ENCODE measurements at places on chromosomes 6 and 20.
A peak's percentile ranks its signal among the peaks of the same experiment; 100 is the strongest.

GRCh38 chr20:46814366-46815232, 80.0 kb upstream of the EYA2 start:
- no peak for DNase-seq

DNA sequence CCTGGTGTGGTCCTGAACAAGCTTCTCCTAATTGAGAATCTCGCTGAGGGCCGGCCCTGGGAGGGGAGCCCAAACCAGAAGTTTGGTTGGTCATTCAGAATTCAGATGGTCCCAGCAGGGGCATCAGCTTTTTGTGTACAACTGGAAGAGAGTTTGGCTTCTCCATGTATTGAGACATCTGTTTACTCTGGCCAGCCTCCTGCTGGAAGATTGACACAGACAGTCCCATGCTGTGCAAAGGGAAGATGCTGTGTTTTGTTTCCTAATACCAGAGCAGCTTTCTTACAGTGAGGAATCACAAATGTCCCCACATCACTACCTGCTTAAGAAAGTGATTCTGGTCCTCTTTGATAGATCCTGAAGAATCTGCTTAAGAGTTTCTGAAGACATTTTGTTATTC, 97.8 kb downstream of the PLEKHG1 start:
- DNase-seq, result no peak

- no peak for DNase-seq
Measured at GRCh38 chr20:63769891-63770474, 30.4 kb downstream of the SLC2A4RG start.

- no peak for DNase-seq
Measured at GRCh38 chr6:45195137-45195536, 133.0 kb upstream of the RUNX2 start.

GRCh38 chr6:145214570-145214969, 520.8 kb downstream of the EPM2A start:
- DNase-seq, result no peak

DNA sequence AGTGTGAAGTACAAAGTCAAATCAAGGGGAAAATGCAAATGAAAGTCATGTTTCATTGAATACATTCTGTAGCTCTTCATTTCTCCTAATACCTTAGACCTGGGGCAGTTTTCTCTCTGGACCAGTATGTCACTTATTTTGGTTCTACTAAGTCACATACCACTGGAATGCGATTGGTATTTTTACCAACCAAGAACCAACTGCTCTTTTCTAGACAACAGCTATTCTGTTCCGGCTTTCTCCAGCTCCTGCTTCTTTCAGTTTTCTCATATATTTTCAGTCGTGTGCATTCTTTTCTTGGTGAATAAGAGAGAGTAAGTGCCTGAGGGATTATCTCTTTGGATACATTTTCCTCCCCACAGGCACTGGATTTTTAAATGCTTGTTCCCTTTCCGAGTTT, 39.2 kb upstream of the SPACA1 start:
- no peak for DNase-seq

DNA sequence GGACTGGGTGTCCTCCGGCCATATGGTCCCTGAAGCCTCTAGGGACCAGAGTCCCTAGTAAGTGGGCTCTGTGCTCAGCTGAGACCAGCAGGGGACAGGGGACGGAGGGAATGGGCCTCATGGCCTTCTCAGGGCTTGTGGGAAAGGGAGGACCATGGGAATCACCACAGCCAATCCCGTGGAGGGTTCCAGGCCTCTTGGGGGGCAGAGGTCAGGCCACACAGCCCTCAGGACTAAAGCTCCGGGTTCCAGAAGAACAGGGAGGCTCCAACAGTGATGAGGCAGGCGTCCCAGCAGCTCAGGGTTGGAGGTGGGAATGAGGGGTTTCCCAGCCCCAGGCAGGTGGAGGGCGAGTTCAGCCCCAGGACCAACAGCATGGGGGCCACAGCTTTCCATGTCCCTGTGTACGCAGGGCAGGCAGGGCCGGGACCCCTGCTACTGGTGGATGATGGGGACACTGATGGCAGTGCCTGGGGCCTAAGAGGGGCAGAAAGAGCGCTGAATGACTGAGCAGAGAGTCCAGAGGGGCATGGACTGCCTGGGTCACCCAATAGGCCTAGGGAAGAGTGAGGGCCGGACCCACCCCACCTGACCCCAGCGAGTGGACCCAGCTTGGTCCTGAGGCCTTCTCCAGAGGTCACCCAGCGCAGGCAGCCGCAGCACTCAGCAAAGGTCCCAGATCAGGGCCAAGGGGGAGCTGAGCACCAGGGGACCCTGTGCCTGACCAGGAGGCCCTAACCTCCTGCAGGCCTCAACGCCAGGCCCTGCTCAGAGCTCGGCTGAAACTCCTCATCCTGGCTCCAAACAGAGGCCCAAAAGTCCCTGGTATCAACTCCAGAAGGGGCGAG, 8.8 kb downstream of the MYL9 start:
- DNase-seq, result no peak

DNA sequence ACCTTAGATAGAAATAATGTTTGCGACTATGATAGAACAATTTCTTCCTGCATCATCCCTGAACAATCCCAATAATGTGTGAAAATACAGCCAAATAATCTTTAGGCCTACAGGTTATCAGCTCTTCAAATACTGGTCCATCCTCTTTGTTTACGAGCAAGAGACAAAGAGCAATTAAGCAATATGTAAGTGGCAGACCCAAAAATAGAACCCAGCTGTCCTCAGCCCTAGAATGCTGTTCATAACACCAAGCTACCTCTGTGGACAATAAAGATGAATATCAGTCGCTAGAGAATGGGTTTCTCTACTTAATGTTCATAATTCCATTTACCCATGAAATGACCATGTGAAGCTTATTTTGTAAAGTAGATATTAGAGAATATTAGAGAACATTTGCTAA, 28.4 kb upstream of the OSTM1 start:
- no peak for DNase-seq

DNA sequence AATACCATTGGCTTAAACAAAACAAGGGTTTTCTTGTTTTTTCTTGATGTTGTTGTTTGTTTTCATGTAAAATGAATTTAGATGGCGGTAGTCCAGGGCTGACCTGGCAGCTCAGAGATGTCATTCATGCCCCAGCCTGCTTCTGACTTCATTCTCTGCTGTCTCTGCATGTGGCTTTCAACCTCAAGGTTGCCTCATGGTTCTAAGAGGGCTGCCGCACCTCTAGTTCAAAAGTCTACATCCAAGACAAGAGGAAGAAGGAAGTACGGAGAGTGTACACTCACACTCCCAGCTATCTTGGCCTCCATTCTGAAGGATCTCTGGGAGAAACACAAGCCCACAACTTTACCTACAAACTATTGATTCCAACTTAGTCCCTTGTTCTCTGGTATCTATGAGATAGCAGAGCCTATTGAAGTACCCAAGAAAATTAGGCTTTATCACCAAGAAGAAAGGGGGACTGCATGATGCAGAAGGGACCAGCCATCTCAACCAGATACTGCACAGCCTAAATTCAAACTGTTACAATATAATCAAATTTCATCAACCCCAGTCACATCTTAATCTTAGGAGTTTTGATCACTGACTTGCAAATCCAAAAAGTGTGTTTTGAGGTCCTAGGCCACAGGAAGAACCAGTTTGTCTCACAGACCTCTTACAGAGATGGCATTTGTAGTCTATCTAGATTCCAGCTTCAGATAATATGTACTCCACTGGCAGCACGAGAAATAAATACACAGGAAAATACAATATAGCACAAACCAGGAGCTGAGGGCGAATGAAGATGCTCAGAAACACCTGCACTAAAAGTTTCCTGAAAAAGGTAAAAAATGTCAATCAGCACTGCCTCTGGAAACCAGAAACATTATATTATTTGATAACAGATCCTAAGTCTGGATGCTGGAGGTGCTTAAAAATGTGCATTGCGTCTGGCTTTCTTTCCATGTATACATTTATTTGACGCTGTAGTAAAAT, 866 bp upstream of the BTN3A3 start:
- DNase-seq, result peak; percentile 22

DNA sequence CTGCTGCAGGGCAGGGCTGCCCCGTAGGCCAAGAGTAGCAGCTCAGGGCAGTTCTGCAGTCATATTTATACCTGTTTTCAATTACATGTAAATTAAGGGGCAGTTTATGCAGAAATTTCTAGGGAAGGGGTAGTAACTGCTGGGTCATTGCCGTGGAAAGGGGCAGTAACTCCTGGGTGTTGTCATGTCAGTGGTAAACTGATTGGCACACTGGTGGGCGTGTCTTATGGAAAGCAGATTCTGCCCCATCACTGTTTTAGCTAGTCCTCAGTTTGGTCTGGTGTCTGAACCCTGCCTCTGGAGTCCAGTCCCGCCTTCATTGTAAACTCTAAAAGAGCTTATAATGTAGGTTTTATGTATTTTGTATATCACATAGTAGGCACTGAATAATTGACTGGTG, 22.1 kb downstream of the MAP3K4 start:
- DNase-seq, result no peak

GRCh38 chr20:4721719-4722118, at the start of gene PRND:
Gene PRND, plus strand, starts transcription at chr20:4721909. Its CDS starts 2,643 bp downstream, at chr20:4724552.
- DNase-seq, result no peak

DNA sequence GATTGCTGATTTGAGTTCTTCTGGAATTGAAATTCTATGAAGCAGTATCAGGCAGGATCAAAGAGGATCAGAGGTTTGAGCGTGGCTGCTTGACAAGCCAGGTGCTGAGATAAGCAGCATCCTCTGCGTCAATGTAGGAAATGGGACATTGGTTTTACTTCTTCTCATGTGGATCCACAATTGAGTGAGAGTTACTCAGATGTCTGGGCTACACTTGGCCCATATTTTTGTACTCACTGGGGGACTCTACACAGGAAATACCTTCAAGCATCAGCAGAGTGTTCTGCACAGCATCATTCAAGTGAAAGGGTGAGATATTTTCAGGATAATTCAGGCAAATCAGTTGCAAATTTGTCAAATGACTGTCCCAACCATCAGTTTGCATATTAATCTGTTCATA, 613.9 kb upstream of the ARID1B start:
- no peak for DNase-seq

GRCh38 chr6:14452567-14453527, 335.3 kb downstream of the CD83 start:
- DNase-seq, result no peak

GRCh38 chr6:56650191-56650590, 7.5 kb upstream of the DST start:
- no peak for DNase-seq

GRCh38 chr20:5885866-5886265, 64.5 kb downstream of the TRMT6 start:
- DNase-seq, result no peak

Data from stimulated activated naive CD4-positive, alpha-beta T cell (primary cell).